ENCODE measurements at places on chromosomes 2 and 18.

GRCh38 chr2:240572141-240573031 is 4.1 kb downstream of the RNPEPL1 start:
- H3K36me3 ChIP-seq = peaks cover 61% of the 10 kb centered on the region
- no peak overlapping the region for H3K4me3 ChIP-seq
- H3K27ac ChIP-seq = peak overlapping the region; percentile 37
- H3K27me3 ChIP-seq = no peaks in the 10 kb centered on the region
- DNase-seq = no peak
- H3K4me1 ChIP-seq = peaks cover 35% of the 10 kb centered on the region

- H3K4me3 ChIP-seq = no peak overlapping the region
- H3K36me3 ChIP-seq = no peaks in the 10 kb centered on the region
- H3K4me1 ChIP-seq = no peaks in the 10 kb centered on the region
- H3K27ac ChIP-seq = no peak overlapping the region
These were observed 108.7 kb downstream of the EN1 start for GRCh38 chr2:118738524-118739308.

GRCh38 chr2:141630407-141630930 is 500.3 kb downstream of the LRP1B start:
- no peaks in the 10 kb centered on the region for H3K4me1 ChIP-seq
- no peak for DNase-seq
- no peaks in the 10 kb centered on the region for H3K36me3 ChIP-seq

- H3K4me1 ChIP-seq = no peaks in the 10 kb centered on the region
- DNase-seq = no peak
- no peak overlapping the region for H3K4me3 ChIP-seq
- no peaks in the 10 kb centered on the region for H3K36me3 ChIP-seq
These were observed 15.0 kb upstream of the DSG1 start for GRCh38 chr18:31302991-31303390.

DNA sequence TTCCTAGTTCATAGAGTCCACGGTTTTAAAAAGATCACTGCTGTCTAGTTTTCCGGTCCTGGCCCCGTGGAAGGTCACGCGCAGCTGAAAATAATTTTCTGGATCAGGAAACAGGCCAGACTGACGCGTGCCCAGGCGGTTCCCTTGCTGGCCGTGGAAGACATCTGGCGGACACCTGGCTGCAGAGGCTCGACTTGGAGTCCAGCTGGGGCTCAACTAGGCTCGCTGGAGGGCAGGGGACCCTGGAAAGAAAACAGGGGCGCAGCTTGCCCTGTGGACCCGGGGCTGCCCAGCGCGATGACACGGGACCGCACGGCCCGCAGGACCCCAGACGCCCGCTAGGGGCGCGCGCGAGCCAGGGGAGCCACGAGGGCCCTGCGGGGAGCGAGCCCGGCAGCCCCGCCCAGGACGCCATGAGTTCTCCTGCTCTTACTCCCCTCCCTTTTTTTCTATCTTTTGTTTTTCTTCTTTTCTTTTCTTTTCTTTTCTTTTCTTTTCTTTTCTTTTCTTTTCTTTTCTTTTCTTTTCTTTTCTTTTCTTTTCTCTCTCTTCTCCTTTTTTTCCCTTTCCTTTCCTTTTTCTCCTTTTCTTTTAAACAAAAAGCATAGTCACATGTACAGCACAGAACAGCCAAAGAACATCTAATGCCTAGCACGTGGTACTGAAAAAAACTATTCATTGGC is 43.2 kb upstream of the UBE2F start:
- DNase-seq = peak; percentile 46
- no peaks in the 10 kb centered on the region for H3K36me3 ChIP-seq
- H3K27me3 ChIP-seq = no peaks in the 10 kb centered on the region
- H3K27ac ChIP-seq = no peak overlapping the region
- no peak overlapping the region for H3K4me3 ChIP-seq

DNA sequence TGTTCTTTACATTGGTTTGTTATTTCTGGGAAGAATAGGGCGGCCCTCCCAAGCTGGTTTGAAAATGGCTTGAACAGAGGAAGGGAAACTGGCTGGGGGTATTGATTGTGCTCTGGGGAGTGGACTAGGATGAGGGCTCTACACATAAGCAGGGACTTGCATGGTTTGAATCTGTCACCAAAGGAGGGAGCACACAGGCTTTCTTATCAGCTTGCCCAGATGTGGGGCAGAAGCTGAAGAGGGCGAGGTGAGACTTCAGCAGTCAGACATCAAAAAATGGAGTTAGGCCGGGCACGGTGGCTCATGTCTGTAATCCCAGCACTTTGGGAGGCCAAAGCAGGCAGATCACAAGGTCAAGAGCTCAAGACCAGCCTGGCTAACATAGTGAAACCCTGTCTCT is 7.2 kb upstream of the RAB12 start:
- no peak overlapping the region for H3K4me3 ChIP-seq
- no peak overlapping the region for H3K27ac ChIP-seq
- no peaks in the 10 kb centered on the region for H3K4me1 ChIP-seq
- H3K27me3 ChIP-seq = no peaks in the 10 kb centered on the region
- DNase-seq = no peak

DNA sequence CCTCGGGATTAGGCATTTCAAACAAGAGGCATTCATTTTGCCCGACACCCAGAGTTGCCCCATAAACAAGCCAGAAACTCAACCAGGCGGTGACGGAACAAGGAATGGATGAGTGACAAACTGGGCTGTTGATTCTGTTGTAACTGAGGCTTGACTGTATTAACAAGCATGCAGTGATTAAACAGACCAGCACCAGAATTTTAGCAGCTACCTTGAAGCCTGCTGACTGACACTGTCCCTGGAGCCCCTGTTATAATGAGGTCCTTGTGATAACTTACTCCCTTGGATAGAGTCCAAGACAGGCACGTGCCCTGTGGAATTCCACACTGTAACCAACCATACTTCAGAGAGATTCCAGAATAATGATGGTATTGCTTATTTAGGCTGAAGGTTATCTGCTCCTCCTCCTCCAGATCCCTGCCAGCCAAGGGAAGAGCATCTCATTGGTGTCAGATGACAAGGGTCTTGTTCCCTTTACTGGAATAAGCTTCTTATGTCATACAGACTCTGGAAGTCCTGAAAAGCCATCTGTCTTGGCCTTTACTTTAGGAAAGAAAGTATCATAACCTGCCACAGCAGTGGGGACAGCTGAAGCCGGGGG is 97.1 kb upstream of the RMDN2 start:
- H3K36me3 ChIP-seq = no peaks in the 10 kb centered on the region
- DNase-seq = no peak
- no peaks in the 10 kb centered on the region for H3K27me3 ChIP-seq
- no peak overlapping the region for H3K4me3 ChIP-seq

DNA sequence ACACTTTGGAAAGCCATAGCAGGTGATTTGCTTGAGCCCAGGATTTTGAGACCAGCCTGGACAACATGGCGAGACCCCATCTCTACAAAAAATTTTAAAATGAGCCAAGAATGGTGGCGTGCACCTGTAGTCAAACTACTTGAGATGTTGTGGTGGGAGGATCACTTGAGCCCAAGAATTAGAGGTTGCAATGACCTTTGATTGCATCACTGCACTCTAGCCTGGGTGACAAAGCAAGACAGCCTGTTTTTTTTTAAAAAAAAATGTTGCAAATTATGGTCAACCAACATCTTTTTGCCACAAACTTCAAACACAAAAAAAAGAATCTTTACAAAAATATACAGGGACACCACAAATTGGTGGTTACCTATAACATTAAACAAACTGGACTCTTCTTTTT is 40.3 kb downstream of the MEX3C start:
- H3K4me1 ChIP-seq = peaks cover 12% of the 10 kb centered on the region
- no peaks in the 10 kb centered on the region for H3K27me3 ChIP-seq
- no peak overlapping the region for H3K27ac ChIP-seq

GRCh38 chr18:69636529-69637301 is 236.0 kb downstream of the DOK6 start:
- H3K27ac ChIP-seq = no peak overlapping the region
- H3K4me1 ChIP-seq = no peaks in the 10 kb centered on the region
- no peaks in the 10 kb centered on the region for H3K27me3 ChIP-seq
- no peaks in the 10 kb centered on the region for H3K36me3 ChIP-seq
- no peak overlapping the region for H3K4me3 ChIP-seq

- no peaks in the 10 kb centered on the region for H3K27me3 ChIP-seq
- no peak overlapping the region for H3K27ac ChIP-seq
- H3K4me1 ChIP-seq = peaks cover 6% of the 10 kb centered on the region
- DNase-seq = no peak
- no peaks in the 10 kb centered on the region for H3K36me3 ChIP-seq
These were observed 80.9 kb upstream of the SMAD7 start for GRCh38 chr18:49031511-49032188.

- H3K36me3 ChIP-seq = no peaks in the 10 kb centered on the region
- H3K27me3 ChIP-seq = no peaks in the 10 kb centered on the region
- H3K4me3 ChIP-seq = no peak overlapping the region
- no peak for DNase-seq
These were observed 121.3 kb downstream of the BCL11A start for GRCh38 chr2:60432035-60432601.

GRCh38 chr18:39380866-39381265 is 1815.3 kb upstream of the CELF4 start:
- H3K27me3 ChIP-seq = no peaks in the 10 kb centered on the region
- no peaks in the 10 kb centered on the region for H3K36me3 ChIP-seq
- no peak overlapping the region for H3K4me3 ChIP-seq

- H3K27me3 ChIP-seq = no peaks in the 10 kb centered on the region
- no peaks in the 10 kb centered on the region for H3K4me1 ChIP-seq
- no peak for DNase-seq
- no peak overlapping the region for H3K4me3 ChIP-seq
- peaks cover 43% of the 10 kb centered on the region for H3K36me3 ChIP-seq
These were observed 10.7 kb downstream of the PER2 start for GRCh38 chr2:238277695-238278094.

DNA sequence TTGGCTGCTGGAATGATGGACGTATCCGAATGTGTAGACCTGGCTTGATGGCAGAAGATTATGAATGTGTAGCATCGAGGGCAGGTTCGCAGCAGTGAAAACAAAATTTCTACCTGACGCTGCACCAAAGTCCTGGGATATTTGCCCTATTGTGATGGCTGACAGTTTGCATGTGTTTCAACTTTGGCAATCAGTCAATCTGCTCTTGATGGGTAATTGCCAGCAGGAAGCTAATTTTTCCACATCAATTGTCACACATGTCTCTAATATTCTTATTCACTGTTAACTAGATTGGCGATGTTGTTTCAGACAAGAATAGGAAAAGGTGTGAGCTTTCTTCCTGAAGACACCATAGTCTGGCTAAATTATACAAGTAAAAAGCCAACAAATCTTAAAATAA is 821.3 kb downstream of the LRRTM4 start:
- H3K27me3 ChIP-seq = no peaks in the 10 kb centered on the region
- no peak for DNase-seq
- no peak overlapping the region for H3K27ac ChIP-seq
- H3K4me3 ChIP-seq = no peak overlapping the region
- H3K36me3 ChIP-seq = no peaks in the 10 kb centered on the region
- no peaks in the 10 kb centered on the region for H3K4me1 ChIP-seq

DNA sequence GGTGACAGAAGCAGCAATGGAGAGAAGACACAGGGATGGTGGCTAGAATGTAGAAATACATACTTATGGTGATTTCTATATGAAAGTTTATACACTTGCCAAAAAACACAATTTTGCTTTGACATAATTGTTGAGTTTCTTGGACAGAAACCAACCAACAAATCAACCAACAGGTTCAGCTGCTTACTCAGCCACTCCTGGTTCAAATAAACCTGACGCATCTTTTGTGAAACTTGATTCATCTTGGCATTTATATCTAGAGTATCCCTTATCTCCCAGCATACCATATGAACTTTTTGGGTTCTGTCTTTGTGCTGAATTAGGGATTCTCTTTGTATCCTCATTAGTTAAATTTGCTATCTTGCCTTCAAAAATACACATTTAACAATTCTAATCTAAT is 54.1 kb upstream of the ERBB4 start:
- H3K36me3 ChIP-seq = no peaks in the 10 kb centered on the region
- no peak for DNase-seq
- H3K4me3 ChIP-seq = no peak overlapping the region

DNA sequence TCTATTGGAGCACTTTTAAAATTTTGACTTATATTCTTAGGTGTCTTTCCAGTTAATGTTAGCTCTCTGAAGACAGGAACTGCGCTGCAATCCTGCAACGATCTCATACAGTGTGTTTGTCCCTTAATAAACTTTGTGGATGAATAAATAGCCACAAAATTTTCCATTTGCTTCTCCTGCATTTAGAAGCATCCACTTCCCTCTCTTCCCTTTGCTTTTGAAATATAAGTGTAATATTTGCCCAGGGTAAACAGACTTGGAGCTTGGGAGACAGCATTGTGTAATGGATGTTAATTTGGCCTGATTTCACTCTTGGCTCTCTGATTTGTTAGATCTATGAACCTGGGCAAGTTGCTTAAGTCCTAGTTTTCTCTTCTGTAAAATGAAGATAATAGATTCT is 58.2 kb upstream of the CD28 start:
- no peaks in the 10 kb centered on the region for H3K4me1 ChIP-seq
- no peak overlapping the region for H3K4me3 ChIP-seq
- DNase-seq = no peak
- H3K36me3 ChIP-seq = no peaks in the 10 kb centered on the region
- H3K27ac ChIP-seq = no peak overlapping the region
- no peaks in the 10 kb centered on the region for H3K27me3 ChIP-seq

- H3K4me3 ChIP-seq = no peak overlapping the region
- DNase-seq = no peak
- no peaks in the 10 kb centered on the region for H3K27me3 ChIP-seq
These were observed 23.8 kb downstream of the SOWAHC start for GRCh38 chr2:109637749-109638570.

- no peak overlapping the region for H3K4me3 ChIP-seq
- no peaks in the 10 kb centered on the region for H3K4me1 ChIP-seq
- no peaks in the 10 kb centered on the region for H3K36me3 ChIP-seq
- H3K27ac ChIP-seq = no peak overlapping the region
- DNase-seq = no peak
These were observed 63.0 kb upstream of the SMAD2 start for GRCh38 chr18:47993409-47993808.

DNA sequence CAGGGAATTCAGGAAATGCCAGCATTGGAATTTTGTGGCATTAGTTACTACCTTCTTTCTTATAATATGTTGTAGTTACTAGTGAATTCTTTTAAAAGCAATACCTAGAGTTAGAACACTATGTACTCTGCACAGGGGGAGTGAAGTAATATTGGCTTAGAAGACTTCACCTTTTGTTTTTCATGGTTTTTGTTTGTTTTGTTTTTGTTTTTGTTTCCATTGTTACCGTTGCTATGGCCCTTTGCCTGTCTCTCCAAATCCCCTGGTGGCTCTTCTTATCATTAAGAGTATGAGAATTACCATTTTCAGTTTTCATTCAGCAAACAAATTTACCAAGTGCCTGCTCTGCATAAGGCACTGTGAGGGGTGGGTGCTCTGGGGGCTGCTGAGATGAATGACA is 160.1 kb downstream of the HAUS1 start:
- peak overlapping the region; percentile 25 for H3K27ac ChIP-seq
- H3K27me3 ChIP-seq = no peaks in the 10 kb centered on the region
- H3K4me3 ChIP-seq = no peak overlapping the region
- no peaks in the 10 kb centered on the region for H3K4me1 ChIP-seq
- peaks cover 3% of the 10 kb centered on the region for H3K36me3 ChIP-seq

GRCh38 chr2:102301867-102302362 is 9.4 kb upstream of the IL1RL1 start:
- no peak overlapping the region for H3K27ac ChIP-seq
- DNase-seq = no peak
- peaks cover 3% of the 10 kb centered on the region for H3K4me1 ChIP-seq
- H3K36me3 ChIP-seq = no peaks in the 10 kb centered on the region
- H3K27me3 ChIP-seq = no peaks in the 10 kb centered on the region
